ENCODE measurements at places on chromosomes 16 and 17.

DNA sequence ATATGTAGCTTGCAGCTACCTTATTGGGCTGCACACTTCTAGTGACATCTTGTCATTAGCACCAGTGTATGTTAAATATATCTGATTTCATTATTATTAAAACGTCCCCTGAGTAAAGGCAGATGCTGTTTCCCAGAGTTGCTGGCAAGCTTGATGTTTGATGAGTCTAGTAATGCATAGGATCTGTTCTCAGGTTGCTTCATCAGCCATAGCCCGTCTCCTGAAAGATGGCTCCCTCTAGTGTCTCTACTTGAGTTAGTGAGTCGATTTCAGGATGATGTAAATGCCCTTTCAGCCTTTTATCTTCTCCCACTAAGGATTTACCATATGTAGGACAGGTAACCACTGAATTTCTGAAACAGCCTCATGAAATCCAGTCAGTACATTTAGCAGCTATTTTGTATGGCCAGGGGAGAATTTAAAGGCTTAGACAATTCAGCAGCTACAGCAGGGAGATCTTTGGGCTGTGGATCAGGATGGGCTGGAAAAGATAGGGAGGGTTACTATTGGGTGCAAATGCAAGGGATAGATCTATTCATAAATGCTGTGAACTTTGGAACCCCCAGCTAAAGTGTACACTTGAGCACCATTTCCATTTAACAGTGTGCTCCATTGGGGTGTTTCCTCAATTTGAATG is 376.3 kb downstream of the CNTNAP4 start:
- DNase-seq: no peak

GRCh38 chr17:67050066-67050465 is 5.7 kb downstream of the CACNG1 start:
- no peak for DNase-seq

DNA sequence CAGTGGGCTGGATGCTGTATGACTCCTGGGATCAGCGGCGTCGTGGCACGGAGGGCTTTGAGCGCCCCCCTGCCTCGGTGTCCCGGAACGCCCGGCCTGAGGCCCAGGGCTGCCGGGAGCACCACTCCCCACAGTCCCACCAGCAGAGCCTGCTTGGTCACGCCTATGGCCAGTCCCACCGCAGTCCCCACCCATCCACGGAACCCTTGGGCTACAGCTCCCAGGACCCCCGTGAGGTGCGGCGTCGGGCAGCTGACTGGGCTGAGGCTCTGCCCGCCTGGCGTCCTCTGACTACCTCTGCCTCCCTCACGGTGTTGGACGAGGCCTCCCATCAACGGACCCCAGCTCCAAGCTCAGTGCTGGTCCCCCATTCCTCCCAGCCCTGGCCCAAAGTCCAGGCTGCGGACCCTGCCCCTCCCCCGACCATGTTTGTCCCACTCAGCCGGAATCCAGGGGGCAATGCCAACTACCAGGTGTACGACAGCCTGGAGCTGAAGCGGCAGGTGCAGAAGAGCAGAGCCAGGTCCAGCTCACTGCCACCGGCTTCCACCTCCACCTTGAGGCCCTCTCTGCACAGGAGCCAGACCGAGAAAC is 1.6 kb downstream of the SPEM2 start:
- no peak for DNase-seq

- no peak for DNase-seq
Measured at GRCh38 chr16:3488801-3489200, 6.5 kb downstream of the C16orf90 start.

DNA sequence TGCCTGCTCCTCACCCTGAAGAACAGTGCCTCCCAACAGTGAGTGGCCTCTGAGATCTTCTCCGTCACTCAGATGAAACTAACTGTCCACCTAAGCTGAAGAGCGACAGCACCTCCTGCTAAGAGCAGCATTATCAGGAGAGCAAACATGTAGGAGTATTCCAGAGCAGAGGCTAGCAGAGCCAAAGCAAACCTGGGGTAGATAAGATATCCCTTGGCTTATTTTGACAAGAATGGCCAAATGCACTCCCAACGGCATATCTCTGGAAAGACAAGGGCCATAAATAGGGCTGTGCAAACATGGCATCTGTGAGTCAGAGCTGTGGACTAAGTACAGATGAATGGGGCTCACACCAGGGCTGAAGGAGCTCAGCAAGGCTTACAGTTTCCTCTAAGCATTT is 96.3 kb downstream of the NDEL1 start:
- DNase-seq: no peak

DNA sequence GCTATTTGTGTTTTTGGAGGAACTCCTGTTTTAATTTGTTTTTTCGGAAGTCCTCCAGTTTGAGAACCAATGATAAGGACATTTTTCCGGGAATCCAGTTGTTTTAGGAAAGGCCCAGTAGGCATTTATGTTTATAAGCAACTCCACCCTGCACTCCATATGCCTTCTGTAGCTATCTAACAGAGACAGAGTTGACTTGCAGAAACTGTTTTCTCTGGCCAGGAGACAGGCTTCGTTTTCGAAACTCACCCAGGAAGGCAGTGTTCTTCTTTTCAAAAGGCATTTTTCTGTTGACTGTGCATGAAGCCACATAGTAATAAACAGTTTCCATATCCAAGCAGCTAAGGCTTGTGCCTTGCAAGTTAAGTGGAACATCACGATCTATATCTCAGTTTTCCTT is 587.1 kb downstream of the WWOX start:
- DNase-seq: no peak

- DNase-seq: peak; percentile 74
Measured at GRCh38 chr17:71438631-71439146, 682.1 kb upstream of the SOX9 start.

- no peak for DNase-seq
Measured at GRCh38 chr16:12063004-12063395, 86.5 kb downstream of the SNX29 start.

GRCh38 chr17:18960241-18960665 is 8.3 kb downstream of the SLC5A10 start:
- no peak for DNase-seq

GRCh38 chr17:792277-792676 is 10.1 kb downstream of the MRM3 start:
- no peak for DNase-seq

- no peak for DNase-seq
Measured at GRCh38 chr16:4936991-4937781, at the start of gene PPL. Gene PPL (minus strand): TSS chr16:4937148. CDS start chr16:4937045, 103 bp downstream.

DNA sequence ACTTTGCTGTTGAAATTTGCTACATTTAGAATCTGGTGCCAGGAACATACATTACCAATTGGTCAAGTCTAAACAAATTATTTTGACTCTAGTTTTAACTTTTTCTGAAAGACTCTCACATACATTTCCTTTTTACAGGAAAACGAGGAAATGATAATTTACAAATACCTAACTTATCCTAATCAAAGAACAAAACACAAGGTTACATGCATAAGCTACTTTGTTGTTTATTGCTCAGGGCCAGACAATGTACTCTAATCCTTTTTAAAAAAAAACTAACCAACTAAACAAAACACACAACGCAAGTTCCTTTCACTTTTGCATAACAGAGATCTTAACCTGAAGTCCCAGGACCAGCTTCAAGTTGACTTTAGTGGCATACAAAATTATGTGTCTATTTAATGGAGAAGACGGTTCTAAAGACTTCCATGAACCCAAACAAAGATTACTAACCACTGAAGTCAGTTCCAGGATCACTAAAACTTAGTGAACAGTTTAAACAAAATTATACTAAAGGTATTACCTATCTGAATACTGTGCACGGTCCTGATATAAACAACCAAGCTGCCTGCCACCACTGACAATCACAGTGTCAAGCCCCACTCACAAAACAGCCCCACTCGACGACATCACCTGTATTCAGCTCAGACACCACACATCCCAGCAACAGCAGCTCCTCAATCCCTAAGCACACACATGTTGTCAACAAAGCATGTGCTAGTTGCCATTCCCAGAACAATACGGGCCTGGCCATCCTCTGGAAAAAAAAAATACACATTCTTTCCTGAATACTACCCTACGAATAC is 1.9 kb downstream of the ZNF652 start:
- no peak for DNase-seq

DNA sequence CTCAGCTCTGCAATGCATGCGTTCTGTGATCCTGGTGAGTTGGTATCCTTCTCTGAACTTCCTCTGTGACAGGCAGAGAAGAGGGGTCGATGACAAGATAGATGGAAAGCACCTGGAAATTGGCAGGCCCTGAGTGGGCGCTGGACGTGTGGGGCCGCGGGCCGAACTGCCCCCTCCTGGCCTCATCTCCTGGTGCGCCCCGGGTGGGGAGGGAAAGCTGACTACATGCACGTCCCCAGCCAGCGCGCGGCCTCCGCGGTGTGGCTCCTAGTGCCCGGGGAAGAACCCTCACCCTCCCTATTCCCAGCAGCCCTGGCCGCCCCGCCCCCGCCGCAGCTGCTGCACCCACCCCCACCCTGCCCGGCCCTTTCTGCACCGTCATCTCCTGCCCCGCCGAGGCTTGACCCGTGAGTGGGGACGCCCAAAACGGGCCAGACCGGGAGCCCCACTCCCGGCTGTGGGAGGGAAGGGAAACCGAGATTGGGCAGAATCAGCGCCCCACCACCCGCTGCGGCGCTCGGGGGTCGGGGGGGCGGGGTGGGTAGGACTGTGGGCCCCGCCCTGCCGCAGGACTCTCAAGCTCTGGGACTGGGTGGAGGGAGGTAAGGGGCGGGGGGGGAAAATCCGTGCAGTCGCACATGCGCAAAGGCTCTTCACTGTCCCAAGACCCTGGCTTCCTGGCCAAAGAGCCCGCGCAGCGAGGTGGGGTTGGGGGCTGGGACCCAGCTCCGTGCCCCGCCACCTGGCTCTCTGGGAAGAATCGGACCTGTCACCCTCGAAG is at the start of gene NOL3:
TSS of gene NOL3 (plus strand) at position 371 of the 781 bp plus-strand sequence.
- peak; percentile 68 for DNase-seq

All from AG09319 (cell line).